ENCODE measurements at places on chromosomes 2 and 18.

- peak; percentile 88 for DNase-seq
Measured at GRCh38 chr2:147910990-147911473, 66.2 kb downstream of the ACVR2A start.

GRCh38 chr2:136434251-136434715 is 316.3 kb upstream of the CXCR4 start:
- DNase-seq: no peak

DNA sequence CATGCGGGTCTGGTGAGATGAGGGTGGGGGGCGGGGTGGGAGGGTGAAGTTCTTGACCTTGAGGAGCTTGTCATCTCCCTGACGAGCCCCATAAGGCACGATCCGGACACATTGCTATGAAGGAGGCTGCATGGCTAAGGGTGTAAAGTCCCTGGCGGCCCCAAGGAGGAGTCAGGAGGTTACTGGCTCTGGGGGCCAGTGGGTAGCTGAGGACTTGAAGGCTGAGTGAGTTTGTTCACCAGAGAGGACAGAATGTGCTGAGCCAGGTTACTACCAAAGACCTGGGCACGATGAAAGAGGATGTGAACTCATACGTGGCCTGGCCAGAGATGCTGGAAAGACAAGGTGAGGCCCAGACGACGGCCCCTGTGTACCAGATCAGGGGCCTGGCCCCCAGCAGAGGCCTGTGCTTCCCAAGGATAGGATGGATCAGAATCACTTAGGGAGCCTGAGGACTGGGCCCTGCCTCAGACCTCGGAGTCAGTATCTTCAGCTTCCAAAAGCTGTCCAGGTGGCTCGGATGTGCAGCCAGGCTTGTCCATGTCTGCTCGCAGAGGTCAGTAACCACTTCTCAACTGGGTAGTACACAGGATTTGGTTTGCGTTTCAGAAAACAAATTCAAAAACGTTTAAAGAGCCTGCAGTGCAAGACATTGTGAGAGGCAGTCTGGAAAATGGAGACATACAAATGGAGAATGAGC is 110.9 kb downstream of the RNF144A start:
- no peak for DNase-seq

DNA sequence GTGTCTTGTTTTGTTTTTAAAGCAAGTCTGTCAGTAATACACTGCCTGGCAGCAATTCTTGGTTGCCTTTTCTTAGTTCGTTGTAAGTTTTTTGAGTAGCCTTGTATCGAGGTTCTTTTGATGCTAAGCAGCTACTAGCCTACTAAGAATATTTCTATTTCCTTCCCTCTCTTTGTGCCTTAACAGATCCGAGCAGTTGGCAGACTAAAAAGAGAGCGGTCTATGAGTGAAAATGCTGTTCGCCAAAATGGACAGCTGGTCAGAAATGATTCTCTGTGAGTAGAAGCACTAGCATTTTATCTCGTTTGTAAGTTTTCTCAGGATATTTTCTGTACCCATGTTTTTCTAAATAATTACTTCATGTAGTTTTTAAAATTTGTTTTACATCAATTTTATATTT is 15.1 kb downstream of the MFF start:
- DNase-seq: no peak

DNA sequence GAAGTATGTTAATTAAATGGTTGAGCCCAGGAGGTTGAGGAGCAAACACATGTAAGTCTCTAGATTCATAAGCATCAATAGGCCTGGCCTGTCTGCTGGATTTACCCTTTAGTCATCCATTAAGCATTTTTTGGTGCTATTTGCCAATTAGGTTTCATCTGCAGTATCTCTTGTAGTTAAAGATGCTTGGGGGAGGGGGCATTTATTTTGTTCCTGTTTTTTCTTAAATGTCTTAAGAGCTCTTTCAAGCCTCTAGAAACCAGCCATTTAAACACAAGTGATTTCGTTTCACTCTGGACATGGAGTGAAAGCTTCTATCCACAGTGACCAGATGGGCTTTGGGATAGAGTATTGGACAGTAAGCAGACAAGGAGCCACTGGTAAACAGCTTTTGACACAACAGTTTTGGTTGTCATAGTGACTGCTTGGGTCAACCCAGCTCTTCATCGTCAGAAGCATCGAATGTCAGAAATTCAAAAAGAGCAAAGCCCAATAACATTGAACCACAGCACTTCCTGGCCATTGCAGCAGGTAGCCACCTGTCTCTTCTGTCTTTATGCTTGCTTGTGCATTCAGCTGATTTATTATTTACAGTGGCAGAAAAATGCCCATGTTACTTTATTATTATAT is 4.9 kb downstream of the QPCT start:
- no peak for DNase-seq

- no peak for DNase-seq
Measured at GRCh38 chr18:44358402-44358801, 322.3 kb upstream of the SETBP1 start.

DNA sequence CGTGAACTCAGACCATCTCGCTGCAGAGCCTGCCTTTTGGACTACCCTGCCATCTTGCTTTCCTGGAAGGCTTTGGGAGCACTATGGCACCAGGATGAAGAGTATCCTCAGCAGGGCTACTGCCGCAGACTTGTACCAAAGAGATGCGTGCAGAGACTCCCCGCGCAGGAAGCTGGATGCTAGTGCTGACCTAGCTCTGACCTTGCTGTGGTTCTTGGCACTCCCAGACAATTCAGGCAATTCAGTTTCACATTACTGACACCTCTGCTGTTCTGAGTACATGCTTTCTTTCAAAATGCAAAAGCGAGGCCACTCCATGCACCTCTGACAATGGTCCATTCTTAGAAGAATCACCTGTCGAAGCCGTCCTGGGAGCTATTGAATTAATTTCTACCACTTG is 251.5 kb upstream of the MEX3C start:
- DNase-seq: no peak

- DNase-seq: no peak
Measured at GRCh38 chr2:239262484-239263230, 138.2 kb downstream of the HDAC4 start.

GRCh38 chr18:79634593-79635426 is 44.8 kb upstream of the CTDP1 start:
- no peak for DNase-seq

- no peak for DNase-seq
Measured at GRCh38 chr2:56831780-56832179, 648.0 kb downstream of the CCDC85A start.

DNA sequence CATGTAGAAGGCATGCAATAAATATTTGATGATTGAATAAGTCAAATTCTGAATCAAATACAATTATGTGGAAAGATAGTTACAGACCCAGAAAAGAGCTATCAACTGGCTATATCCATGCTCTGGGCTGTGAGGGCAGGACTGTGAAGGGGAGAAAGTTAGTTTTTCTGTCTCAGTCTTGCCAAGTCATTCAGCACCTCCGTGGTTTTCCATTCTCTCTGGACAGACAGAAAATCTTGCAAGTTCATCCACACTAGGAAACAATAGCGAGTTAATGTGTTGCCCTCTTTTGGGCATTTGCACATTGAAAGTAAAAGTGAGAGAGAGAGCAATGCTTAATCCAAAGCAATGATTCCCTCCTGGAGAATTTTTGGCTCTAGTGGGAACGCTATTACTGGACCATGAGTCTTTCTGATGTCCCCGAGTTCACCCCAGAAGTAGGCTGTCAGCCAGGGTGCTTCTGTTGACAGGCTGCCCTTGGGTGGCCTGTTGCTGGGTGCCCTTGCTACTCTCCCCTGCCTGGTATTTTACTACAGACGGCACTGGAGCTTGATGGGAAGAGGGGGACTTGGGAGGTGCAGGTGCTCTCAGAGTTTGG is 238.3 kb downstream of the LOXHD1 start:
- DNase-seq: peak; percentile 51

- no peak for DNase-seq
Measured at GRCh38 chr18:76382275-76382674, 112.8 kb downstream of the ZNF516 start.

DNA sequence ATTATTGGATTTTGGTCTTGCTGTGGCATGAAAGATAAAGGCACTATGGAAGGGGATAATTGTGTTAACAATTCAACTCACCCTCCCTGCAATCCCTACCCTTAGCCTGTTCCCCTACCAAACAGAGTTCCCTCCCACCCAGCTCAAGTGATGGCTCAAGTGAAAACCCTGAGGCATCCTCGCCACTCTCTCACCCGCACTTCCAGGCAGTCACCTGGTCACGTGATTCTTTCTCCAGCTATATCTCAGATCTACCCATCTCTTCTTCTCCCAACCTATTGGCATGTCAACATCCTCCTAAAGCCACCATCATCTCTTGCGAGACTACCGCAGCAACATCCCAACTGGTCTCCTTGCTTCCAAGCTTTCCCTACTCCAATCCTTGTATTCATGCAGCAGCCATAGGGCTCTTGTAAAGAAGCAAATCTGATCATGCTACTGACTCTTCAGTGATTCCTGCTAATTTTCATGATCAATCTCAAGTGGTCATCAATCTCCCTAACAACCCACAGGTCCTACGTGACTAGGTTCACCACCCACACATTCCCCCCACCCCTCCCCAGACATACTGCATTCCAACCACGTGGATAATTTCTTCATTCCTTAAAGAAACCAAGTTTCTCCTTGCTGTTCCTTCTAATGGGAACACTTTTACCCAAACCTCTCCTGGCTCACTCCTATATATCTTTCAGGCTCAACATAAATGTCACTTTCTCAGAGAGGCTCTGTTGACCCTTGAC is 66.7 kb downstream of the MBD2 start:
- DNase-seq: no peak

DNA sequence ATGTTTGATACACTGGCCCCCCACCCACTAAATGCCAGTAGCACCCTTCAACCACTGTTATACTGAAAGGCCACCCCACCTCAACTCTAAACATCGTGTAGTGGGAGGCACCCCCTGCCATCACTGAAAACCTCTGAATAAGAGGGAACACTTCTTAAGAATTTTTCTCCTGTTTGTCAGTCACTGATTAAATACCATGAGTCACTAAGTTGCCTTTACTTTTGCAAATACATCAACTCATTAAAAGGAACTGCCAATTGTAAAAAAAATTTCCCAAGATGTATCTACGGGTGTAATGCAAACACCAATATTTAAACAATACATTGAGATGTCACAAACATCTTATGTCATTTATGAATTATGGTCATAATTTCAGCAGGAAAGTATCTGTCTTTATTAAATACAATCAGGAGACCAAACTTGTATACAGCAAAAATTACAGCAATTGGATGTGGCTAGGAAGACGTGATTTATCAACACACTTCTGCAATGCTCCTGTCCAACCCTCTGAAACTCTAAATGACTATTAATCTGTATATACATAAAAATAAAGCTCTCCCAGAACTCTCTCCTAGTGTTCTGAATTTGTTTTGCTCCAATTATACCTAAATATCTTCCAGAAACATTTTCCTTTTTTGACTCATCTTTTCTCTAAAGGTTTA is 144.1 kb upstream of the STK17B start:
- no peak for DNase-seq

GRCh38 chr2:120958623-120959366 is 223.1 kb downstream of the GLI2 start:
- no peak for DNase-seq

- DNase-seq: peak; percentile 72
Measured at GRCh38 chr2:19361325-19361990, 3.0 kb upstream of the OSR1 start.

DNA sequence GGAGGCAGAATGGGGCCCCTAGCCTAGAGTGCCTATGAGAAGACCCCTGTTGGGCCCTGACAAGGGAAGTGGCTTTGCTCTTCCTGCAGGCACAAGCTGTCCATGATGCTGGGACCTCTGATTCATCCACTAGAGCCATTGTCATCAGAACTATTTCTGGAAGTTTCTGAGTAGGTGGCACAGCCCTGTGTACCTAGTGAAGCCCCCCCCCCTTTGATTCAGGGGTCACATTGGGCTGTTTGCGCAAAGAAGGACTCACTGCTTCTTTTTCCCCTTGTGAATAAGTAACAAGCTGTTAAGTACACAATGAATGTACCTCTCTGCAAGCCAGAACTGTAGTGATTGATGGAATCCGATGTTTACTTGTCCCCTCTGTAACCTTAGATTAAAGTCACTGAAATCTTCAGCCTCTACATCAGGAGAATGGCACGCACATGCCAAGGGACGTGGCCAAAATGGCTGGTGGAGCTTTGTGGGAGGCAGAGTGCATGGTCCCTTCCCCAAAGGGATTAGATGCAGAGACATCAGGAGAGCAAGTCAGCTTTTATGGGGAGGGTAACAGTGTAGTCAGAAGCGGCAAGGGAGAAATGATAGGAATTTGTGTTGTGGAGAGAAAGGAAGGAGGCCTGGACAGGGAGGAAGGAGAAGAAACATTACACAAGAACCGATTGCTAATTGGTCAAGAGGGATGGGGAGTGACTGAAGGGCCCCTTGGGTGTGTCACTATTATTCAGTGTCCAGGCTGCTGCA is 267.6 kb upstream of the RAB12 start:
- DNase-seq: peak; percentile 60

DNA sequence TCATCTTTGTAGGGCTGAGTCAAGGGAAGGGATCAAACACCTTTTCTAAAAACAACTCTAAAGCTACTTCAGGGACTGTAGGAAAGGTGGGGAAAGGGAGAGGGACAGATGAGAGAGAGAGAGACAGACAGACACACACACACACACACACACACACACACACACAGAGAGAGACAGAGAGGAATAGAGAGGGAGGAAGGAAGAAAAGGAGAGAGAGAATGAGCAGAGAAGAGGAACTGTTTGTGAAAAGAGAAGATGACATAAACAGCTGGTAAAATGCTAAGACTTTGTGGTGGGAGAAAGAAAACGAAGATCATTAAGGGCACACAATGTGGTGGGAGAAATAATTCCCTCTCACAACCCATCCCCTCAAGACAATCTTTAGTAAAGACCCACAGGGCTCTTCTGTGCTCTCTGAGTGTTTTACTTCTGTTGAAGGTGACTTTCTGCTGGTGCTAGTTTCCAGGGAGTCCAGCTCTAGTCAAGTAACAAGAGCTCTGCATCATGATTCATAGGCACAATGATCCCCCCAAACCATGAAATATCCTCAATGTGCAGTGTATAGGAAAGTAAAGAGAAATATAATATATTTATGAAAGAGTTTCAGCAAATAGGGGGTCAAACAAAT is 77.2 kb upstream of the STK17B start:
- DNase-seq: no peak

DNA sequence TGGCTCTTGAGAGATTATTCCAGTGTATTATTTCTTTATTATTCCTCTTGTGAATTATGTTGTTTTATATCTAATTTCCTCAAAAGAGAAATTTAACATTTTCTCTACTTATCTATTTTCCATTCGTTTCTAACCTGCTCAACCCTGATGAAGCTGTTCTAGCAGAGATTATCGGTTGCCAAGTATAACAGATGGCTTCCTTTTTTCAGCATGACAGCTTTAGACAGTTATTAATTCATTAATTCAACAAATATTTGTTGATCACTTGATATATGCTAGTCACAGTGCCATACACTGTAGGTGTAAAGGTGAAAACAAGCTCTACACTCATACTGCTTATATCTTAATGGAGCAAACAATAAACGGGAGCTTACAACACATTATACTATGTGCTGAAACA is 137.9 kb upstream of the UBE2E3 start:
- no peak for DNase-seq

DNA sequence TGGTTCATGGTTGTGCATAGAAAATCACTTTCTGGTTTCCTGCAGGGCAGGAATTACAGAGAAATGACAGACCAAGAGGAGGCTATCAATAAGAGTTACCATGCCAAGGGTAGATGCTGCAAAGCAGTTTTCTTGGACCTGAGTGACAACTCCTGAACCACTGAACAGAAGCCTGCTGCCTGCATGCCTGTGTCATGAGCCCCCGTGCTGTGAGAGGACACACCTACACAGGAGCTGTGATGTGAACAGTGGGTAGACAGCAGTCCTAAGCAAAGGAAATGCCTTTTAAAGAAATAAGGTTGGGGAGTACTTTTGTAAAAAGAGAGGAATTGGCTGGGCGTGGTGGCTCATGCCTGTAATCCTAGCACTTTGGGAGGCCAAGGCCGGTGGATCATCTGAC is 54.2 kb upstream of the CREB1 start:
- DNase-seq: no peak

Measured in stomach (tissue), 19 donors.